ENCODE measurements at places on chromosomes 16 and 17.

GRCh38 chr17:356671-357434 is 4.2 kb upstream of the RPH3AL start:
- DNase-seq = no peak

GRCh38 chr17:77353684-77354419 is 213.1 kb downstream of the SEC14L1 start:
- no peak for DNase-seq

DNA sequence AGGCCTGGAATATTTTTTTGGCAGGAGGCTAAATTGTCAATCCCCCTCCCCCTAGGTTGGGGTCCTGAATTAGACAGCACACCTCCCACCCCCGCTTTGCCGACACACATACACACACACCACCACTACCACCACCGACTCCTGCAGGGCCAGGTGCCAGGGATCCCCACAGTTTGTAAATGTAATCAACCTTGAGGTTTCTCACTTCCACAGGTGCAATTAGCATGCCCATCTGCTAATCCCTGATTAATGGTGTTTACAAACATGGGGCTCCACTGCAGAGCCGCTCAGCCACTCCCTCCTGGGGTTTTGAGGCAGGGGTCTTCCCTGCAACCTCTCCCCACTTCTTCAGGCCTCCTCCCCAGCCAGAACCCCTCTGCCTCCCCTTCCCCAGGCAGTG is 11.8 kb downstream of the MRM1 start:
- DNase-seq = no peak

GRCh38 chr16:77599793-77600415 is 122.4 kb upstream of the NUDT7 start:
- DNase-seq = peak; percentile 65

Measured in brain microvascular endothelial cell (primary cell).